ENCODE measurements at places on chromosomes 13 and 19.

- DNase-seq = no peak
These were observed 32.4 kb downstream of the PAK4 start for GRCh38 chr19:39157997-39158389.

- DNase-seq = no peak
These were observed 57.2 kb upstream of the C1QTNF9 start for GRCh38 chr13:24252136-24252535.

DNA sequence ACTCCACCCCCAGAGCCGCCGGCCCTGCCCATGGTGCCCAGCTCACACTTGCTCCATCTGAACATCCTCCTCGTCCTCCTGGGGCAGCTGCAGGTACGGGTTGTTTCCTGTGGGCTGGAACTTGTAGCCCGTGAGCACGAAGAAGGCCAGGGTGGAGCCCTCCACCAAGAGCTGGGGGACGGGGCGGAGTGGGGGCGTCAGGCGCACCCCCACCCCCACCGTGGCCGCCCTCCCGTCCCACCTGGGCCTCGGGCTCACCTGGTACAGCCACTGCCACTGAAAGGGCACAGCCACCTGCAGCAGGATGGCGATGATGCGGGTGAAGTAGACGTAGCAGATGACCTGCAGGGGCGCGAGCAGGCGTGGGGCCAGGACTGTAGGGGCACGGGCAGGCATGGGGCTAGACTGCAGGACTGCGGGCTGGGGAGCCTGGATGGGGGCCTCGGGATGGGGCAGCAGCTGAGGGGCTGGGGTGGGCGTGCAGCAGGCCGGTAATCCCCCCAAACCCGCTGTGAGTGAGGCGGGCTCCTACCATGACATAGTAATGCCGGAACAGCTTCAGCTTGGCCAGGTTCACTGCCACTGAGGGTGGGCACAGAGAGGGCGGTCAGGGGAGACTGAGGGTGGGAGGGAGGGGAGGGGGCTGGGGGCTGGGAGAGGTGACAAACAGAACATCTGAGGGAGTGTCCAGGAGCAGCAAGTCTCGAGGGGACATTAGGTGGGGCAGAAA is 6.3 kb downstream of the GPR108 start:
- DNase-seq = no peak

DNA sequence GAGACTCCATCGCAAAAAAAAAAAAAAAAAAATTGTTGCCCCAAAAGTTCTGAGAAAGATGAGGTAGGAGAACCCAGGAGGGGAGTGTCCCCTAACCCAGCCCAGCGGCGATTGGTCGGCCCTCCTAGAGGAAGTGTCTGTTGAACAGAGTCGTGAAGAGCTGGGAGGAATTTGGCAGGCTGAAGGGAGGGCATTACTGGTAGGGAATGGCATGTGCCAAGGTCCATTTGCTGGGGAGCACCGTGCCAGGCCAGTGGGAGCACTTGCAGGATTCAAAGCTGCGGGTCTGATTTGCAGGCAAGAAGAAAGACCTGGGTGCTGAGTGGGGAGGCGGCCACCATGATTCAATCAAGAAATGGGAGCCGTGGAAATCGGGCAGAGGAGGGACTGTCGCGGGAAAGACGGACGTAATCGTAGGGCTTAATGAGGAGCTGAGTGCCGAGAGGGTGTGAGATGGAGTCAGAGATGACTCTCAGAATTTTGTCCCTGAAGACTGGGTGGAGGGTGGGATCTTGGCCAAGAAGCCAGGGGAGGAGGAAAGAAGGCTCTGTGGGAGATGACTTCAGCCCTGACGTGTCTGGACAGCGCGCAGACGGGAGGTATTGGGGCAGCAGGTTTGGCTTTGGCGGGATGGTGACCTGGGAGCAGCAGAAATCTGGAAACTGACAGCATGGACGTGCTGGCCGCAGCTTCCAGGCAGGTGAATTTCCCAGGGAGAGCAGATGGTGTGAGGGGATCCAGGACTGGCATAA is 15.4 kb downstream of the CERS4 start:
- DNase-seq = no peak

DNA sequence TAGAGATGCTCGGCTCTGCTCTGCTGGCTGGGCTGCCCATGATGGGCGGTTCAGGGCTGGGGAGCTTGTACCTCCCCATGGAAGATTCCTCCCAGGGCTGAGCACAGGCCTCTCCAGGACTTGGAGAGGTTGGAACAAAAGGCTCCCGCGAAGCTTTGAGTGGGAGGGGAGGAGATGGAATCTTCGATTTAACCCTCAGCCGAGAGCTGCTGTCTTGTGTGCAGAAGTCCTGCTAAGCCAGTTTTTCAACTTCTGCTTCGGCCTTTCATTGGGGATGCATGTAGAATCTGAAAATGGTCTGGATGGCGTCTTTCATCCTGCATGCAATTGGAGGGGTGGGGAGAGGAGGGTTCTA is 163.3 kb downstream of the KDM4B start:
- DNase-seq = no peak

DNA sequence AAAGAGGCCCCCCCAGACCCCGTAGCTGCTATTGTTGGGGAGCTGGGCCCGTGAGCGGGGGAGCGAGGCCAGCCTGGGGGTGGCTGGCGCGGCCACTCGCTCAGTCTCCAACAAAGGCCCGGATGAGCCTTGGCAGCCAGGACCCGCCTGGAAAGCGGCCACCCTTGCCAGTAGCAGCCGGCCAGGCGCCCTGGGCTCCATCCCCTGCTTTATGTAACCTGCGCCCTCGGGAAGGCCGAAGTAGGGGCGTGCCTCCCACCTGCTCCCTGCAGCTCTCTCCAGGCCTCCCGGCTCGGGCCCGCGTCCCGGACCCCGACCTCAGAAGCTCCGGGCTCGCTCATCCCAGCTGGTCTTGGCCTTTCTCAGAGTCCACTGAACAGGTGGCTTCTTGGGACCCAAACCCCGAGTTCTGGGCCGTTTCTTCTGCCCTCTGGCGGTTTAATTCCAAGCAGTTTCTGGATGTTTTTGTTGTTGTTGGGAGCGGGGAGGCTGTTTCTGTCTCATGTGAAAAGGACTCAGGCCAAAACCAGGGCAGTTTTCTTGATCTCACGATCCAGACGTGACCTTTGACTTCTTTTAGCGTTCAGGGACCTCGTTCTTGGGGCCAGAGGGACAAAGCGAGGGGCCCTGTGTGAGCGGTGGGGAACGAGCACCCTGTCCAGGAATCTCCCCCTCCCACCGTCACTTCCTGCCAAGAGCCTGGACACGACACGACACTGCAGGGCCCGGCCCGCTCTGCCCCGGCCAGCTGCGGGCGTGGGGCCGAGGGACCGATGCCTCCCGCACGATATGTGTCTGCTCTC is 1.2 kb downstream of the CDC34 start:
- DNase-seq = peak; percentile 36

DNA sequence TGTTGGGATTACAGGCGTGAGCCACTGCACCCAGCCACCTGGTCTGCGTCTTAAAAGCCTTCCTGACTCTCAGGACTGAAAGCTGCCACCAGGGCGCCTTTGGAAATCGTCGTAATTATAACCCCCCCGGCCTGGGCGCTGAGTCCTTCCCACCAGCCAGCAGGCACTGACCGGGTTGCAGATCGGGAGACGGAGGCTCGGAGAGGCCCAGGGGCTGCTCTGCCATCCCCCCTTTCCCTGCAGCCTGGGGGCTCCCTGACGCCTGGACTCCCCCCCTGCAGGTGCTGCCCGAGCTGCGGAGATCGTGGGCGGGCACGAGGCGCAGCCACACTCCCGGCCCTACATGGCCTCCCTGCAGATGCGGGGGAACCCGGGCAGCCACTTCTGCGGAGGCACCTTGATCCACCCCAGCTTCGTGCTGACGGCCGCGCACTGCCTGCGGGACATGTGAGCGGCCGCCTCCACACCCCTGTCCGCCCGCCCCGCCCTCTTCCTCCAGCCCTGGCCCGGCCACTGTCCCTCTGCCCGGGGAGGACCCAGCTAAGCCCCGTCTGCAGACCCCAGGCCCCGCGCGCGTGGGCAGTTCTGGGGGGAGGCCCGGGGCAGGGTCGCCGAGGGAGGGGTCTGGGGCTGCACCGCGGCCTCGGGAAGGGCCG is 2.5 kb downstream of the PRTN3 start:
- no peak for DNase-seq

- no peak for DNase-seq
These were observed 84.4 kb downstream of the FAM216B start for GRCh38 chr13:42865768-42866102.

DNA sequence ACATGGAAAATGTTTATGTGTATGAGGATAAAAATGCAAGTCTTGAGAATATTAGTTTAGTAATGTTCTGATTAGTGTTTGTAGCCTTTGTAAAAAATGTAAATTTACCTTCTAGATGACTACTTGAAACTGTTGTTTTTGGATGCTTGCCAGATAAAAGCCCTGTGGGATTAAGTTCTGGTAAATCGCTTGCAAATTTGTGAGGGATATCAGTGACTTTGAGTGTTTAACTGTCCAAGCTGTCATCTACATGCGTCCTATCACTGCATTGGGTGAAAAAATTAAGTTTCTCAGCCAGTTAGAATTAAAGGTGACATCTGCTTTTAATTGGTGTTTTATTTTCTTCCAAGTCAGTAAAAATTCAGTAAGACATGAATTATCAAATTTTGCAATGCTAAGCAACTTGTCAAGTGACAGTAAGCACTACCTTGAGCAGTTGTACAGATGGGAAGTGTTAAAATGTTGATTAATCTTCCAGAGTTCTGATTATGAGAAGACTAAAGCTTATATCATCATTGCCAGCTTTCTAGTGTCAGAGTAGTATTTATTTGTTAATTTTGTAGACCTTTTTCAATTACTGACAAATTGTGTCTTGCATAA is 88.0 kb downstream of the PCCA start:
- DNase-seq = no peak

DNA sequence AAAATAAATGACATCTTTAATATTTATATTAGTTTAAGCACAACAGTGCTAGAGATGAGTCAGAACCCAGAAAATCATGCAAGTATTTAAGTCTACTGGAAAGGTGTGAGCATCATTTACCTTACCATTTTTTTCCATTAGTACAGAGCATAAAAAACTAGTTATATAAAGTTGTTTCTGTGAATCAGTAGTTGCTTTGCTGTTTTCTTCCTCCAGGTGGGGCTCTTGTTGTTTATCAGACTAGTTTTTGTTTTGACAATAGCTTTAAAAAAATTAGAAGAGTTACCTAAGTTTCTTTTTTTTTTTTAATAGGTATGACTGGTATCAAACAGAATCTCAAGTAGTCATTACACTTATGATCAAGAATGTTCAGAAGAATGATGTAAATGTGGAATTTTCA is 12.7 kb downstream of the SUGT1 start:
- DNase-seq = no peak

GRCh38 chr19:41703602-41704293 is 4.7 kb upstream of the CEACAM5 start:
- no peak for DNase-seq

DNA sequence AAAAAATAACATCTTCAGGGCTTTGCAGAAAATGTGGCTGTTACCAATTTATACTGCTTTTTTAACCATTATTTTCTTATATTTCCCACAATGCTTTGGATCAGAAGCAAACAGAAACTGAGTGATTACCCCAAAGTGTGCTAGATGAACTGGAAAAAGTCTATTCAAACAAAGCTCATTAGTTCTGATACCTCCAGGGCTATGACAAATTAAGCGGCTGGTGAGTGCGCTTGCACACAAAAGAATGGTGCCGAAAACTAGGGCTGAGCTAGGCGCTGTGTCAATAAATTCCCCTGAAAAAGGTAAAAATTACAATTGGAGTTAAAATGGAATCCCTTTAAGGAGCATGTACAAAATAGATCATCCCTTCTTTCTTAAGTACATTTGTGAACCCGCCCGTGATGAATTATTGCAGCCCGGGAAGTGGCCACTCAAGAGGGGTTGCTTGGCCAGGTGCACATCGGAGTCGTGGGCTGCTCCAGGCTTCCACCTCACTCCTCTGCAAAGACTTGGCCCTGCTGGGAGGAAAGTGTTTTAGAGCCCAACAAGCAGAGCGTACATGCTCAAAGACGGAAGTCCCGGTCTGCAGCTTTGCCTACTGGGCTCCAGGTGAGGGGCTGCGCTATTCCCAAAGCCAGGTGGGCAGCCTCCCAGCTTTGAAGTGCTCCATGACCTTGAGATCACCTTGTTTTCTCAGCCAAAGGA is 164.0 kb upstream of the ZNF507 start:
- DNase-seq = no peak

DNA sequence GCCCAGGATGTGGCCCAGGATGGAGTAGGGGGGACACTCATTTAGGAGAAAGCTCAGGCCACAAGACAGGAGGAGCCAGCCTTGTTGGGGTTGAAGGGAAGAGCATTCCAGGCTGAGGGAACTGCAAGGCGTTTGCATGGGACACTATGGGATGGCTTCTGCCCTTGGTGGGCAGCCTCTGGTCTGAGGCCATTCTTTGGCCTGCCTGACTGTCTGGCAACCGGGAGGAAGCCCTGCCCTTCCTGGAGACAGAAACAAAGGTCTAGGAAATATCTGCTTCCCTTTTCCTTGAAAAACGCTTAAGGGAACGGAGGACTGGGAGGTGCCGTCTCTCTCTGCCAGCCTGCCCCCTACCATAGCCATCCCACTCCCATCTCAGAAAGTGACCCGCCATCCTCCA is 2.8 kb upstream of the ICAM1 start:
- DNase-seq = no peak

DNA sequence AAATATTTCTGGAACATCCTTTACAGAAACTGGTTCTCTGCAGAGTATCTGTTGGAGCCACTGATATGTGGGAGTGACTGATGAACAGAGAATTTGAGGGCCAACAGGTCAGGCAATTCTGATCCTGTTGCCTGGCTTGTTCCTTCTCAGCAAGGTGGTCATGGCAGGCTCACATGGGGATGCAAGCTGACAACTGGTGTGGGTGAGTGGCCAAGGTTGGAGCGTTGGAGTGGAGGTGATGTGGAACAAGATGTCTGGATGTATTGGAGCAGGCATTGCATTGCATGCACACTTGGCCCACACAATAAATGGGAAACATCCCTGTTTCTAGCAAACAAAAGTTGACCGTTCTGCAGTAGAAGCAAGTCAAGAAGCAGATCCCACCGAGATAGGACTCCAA is 380.7 kb downstream of the ZNF536 start:
- DNase-seq = no peak

DNA sequence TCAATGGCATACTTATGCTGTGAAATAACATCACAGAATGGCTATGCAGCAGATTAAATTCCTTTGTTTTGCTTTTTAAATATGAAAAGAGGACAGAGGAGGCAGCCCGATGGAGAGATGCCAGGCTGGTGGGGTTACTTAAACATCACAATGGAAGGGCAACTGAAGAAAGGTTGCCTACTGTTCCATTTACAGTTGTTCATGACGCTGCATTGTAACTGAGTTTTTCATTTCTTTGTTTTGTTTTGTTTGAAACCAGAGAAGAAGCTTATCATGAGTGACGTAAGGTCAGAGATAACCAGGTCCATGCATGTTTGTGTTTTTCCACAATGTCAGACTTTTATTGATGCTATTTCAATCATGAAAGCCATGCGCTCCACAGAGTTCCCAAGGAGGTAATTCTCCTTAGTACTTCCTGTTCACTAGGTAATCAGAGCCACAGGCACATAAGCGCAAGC is 273.8 kb downstream of the LHFPL6 start:
- no peak for DNase-seq

GRCh38 chr13:42752731-42753130 is 28.7 kb upstream of the FAM216B start:
- no peak for DNase-seq

GRCh38 chr19:22052644-22053013 is 345 bp downstream of the ZNF257 start:
- DNase-seq = no peak

Measured in GM04503 (cell line).